ENCODE measurements at places on chromosomes 12 and 14. TPM values are rescaled to one million over a fixed set of nuclear protein-coding genes. Genes with fewer than 3 reads are reported as not detected.

IL22 gene
- not detected for total RNA-seq

DNA sequence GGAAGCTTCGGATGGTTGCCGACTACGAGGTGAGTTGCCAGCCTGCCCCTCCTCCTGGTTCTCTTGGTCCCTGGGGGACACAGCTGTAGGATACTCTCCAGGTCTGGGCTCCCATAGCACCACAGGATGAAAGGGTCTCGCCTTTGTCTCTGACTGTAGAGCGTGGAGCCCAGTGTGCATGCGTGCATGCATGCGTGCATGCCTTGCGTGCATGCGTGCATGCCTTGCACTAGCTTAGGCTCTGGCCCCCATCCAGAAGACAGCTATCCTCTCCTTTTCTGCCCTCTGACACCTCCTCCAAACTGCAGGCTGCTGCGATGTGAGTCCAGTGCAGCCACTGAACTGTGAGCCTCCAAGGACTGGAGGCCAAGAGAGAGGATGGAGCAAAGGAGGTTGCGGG lies 19.1 kb downstream of the NGB start:
- DNase-seq: no peak

- DNase-seq: no peak
These were observed 53.6 kb downstream of the SUSD6 start for GRCh38 chr14:69664865-69665526.

GRCh38 chr12:12011880-12012260 lies 58.9 kb upstream of the BCL2L14 start:
- DNase-seq: no peak

DNA sequence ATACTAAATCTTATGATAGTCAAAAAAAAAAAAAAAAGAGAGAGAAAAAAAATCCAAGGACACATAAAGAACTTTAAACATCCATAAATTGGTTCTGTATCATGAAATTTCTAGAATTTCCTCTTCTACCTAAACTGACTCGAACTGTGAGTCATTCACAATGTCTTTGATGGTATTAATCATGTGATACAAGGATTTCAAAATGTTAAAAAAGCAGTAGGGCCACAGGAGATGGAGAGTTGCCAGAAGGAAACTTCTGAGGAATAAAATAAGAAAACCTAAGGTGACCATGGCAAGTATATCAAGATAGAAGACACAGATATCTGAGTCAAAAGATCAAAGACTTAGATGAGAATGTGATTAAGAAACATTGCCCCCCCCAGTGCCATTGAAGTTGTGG lies 1320.9 kb upstream of the FLRT2 start:
- DNase-seq: no peak

- no peak for DNase-seq
These were observed 5.0 kb downstream of the IGF1 start for GRCh38 chr12:102475355-102475754.

- no peak for DNase-seq
These were observed 9.3 kb downstream of the TNFAIP2 start for GRCh38 chr14:103132381-103133209.

DNA sequence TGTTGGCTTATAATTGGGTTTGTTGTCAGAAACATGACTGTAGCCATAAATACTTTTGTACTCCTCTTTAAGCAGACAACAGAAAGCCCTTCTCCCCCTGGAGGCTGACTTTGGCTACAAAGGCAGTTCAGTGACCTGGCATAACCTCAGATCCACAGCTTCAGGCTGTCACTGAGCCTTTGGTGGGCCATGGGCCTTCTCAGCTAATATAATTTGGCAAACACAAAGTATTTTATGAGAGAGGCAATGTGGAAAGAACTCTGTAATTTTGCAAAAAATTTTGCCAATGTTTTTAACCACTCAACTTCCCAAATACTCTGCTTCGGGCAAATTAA lies 15.5 kb upstream of the MGP start:
- DNase-seq: no peak

- DNase-seq: no peak
These were observed 2.7 kb upstream of the SEL1L start for GRCh38 chr14:81536241-81536771.

DACT1 gene
- 8.4 TPM for total RNA-seq

CCDC175 gene
- total RNA-seq: not detected

GRCh38 chr14:90398315-90398839 lies 1.5 kb downstream of the CALM1 start:
- peak; percentile 59 for DNase-seq

- DNase-seq: no peak
These were observed 6.4 kb upstream of the SFSWAP start for GRCh38 chr12:131704509-131704908.

DNA sequence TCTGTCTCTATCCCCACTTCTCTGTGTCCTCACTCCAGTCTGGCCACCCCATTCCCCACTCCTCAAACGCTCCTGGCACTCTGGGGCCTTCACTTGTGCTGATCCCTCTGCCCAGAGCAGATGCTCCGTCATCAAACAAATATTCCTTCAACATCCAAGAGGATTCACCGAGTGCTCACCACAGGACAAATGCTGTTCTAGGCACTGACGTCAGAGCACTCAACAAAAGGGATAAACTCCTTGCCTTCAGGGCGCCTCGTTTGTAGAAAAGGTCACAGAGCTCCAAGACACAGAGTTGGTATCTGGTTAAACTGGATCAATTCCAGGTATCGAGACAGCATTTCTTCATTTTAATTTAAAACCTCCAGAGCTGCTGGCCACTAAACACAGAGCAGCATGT lies 35.3 kb downstream of the PSMC1 start:
- no peak for DNase-seq

- no peak for DNase-seq
These were observed 4.7 kb upstream of the IPO8 start for GRCh38 chr12:30700216-30700900.

LRRC9 gene
- total RNA-seq: not detected

BDKRB2 gene
- not detected for total RNA-seq

DNA sequence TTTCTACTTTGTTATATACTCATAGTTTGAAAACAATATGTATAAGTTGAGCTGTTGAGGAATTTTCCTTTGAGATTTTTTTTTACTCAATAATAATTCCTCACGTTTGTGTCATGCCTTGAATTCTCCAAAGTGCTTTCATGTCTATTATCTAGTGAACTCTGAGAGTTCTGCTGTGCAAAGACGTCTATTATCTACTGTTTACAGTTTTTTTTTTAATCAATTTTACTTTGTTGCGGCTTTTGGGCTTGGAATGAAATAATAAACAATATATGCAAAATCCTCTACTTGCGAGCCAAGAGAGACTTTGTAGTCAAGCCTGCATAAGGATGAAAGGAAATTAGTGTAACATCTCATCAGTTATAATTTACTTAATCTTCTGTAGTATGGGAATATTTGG lies 107.2 kb upstream of the FRMD6 start:
- DNase-seq: no peak

CACNA1C gene
- 0.25 TPM for total RNA-seq

DNA sequence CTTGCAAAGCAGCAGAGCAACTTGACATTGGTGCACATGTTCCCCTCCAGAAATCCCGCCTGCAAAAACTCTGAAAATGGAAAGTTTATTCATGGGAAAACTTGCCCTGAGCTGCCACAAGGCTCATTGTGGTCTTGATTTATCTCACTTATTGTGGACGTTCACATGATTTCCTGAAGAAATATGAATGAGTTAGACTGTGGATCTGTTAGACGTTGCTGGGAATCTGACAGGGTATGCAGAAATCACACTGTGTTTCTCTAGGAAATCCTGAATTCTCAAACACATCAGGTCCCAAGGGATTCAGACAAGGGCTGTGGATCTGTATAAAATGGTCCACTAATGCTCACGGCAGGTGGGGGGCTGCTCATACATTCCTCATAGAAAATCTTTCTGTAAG lies 72.2 kb downstream of the EID3 start:
- no peak for DNase-seq

GRCh38 chr12:4112734-4113325 lies 160.7 kb upstream of the CCND2 start:
- no peak for DNase-seq

KRT78 gene
- total RNA-seq: not detected

RNASE3 gene
- total RNA-seq: not detected

GRCh38 chr12:51521554-51522276 lies 69.3 kb upstream of the SCN8A start:
- no peak for DNase-seq

DNA sequence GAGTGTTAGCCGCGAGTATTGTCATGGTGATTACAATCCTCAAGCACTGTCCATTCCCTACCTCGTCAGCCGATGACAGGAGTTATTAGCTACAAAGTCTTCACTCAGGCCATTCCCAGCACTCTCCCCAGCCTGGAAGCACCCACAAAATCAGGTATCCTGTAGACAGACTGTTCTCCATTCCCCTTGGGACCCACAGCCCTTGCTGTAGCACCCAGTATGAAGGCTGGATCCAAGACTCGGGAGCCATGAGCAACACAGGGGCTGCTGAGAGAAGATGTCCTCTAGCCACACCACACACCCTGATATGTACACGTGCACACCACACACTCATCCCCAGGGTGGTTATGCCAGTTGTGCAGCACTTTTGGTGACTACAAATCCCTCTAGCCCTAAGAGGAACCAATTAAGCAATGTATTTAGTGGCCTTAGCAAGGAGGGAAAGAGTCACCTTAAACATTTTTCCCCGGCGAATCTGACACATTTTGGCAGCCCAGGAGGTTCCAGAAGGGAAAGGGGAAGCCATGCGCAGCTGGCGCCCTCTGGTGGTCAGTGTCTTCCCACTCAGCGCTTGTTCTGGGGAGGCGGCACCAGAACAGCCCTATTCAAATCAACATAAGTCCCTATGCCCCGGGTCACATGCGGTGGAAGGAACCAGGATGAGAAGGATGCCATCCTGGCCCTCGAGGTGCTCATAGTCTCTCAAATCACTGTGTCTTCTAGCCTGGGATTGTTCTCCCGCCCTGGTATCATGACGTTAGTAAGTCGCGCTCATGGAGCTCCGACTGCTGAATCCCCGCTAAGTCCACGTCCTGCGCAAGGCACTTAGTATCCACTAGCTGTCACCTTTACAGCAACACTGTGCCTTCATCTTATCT lies 96.9 kb downstream of the GCH1 start:
- DNase-seq: peak; percentile 59

- DNase-seq: no peak
These were observed 1.5 kb downstream of the NRIP2 start for GRCh38 chr12:2833327-2833726.

Measured in T-cell (primary cell).